Keratinocyte (primary cell): ENCODE measurements at places on chromosomes 2 and 18. TPM values are rescaled to one million over a fixed set of nuclear protein-coding genes. Genes with fewer than 3 reads are reported as not detected.

DNA sequence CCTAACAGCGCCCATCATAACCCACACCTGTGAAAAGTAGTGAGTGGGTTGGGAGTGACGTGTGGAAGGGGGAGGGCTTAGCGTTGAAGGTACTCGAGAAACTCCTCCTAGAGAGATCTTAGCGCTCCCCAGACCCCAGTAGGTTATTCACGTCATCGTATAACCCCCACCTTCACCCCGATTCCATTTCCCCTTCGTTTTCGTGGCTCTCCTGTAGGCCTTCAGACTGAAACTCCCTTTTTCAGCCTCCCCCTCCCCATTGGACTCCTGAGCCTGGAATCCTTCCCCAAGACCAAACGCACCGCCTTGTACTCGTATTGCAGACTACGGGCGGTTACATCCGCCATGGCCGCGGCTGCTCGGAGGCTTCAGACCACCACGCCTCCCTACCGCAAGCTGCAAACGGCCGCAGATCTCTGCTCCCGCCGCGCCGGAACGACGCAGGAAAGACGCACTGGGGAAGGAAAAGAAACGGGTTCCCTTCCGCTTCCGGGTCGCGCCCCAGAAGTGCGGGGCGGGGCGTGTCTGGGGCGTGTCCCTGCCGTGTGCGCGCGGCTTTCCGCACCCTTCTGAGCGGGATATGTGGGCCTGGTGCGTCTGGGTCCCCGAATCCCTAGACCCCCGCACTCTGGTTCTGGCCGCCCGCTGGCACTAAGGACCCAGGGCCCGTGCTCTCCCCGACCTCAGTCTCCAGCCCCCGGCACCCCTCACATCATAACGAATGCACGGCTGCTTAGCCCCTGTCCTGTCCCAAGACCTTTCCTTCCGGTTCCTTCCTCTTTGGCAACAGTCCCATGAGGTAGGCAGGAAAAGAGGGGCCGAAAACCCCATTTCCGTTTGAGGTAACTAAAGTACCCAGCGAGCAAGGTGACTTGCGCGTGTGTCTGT, at the start of gene SNRNP200:
TSS of gene SNRNP200 (minus strand) at position 456 of the 888 bp plus-strand sequence. CDS start at position 347, 109 bp downstream.
- peak within 1 kb of the TSS; percentile 75 for H3K4me3 ChIP-seq
- H3K4me1 ChIP-seq, result peaks cover 13% of the 10 kb centered on the region
- peaks cover 26% of the 10 kb centered on the region for H3K36me3 ChIP-seq

DNA sequence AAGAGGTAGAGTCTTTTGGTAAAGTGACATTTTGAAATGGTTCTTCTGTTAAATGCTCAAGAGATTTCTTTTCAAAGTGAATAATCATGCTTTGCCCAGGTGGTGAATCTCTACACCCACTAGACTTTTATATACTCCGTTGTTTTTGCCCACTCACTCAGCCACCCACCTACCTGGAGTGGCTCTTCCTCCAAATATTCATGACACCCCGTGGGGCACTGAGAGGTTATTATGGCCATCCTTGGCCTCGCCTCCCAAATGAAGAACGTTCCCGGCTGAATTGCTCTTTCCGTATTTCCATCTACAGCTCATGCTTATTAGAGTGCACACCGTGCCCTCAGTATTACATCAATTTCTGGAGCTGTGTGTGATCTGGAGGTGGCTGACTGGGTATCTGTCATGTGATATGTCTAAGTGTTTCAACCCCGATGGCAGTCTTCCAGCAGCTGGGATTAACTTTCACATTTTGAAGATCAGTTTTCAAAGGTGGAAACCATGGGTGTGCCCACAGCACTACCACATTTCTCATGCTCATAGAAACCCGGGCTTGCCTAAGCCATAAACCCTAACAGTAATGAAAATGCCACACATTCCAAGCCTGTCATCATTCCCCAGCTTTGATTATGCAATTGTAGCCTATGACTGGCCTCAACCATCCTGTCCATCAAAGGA, 406.6 kb upstream of the MMADHC start:
- peak overlapping the region; percentile 62 for H3K27ac ChIP-seq
- DNase-seq, result peak; percentile 97
- peaks cover 24% of the 10 kb centered on the region for H3K4me1 ChIP-seq
- no peaks in the 10 kb centered on the region for H3K27me3 ChIP-seq
- no peak overlapping the region for H3K4me3 ChIP-seq

DNA sequence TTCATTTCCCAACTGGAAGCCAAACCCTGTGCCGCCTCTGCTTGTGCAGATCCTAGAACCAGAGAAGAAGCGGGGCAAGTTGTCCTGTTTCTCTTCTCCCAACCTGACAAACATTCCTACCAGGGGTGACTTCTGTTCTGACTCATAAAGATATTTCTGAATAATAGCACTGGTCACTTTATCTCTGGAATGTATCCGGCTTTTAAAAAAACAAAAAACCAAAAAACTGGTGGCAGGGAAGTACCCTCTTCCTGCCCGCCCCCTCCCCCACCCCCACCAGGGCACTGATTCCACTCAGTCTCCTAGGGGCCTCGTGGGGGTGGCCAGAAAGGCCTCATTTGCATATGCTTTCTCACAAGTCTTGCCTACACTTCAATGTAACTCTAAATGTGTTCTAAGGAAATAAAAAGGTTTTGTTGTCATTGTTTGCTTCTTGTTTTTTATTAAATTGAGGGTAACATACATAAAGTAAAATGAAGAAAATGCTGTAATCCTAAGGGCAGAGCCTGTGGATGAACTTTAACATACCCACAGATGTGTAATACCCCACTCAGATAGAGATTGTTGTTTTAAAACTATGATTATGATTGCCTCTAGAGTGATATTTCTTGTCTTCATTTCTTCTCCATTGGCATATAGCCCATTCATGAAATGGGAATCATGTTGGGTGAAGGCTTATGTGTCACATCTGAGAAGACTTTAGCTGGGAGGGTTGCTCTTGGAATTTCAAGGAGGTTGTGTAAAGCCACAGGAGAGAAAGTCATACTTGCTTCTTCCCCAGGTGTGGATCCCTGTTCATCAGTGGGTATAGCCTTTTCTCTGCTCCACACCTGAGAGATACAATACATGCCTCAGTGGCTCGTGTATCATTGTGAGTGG, 5.3 kb upstream of the FOSL2 start:
- no peak overlapping the region for H3K4me3 ChIP-seq
- H3K27me3 ChIP-seq, result no peaks in the 10 kb centered on the region
- H3K4me1 ChIP-seq, result peaks cover 32% of the 10 kb centered on the region
- H3K27ac ChIP-seq, result no peak overlapping the region
- H3K36me3 ChIP-seq, result no peaks in the 10 kb centered on the region

DNA sequence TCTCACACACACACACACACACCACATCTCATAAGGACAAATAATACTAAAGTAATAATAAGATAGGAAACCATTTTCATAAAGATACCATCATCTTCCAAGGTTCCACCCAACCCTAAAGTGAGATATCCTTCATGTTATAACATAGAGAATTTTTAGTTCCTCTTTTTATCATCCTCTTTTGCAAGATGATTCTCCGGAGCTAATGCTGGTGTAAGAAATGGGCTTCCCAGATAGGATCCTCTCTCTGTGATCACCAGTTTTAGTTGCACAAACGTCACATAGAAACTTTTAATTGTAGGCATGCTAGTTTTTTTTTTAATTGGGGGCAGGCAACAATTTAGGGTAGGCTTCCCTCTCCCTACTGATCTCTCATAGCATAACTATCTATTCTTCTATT, 49.6 kb downstream of the ARHGAP25 start:
- H3K4me3 ChIP-seq, result no peak overlapping the region
- H3K4me1 ChIP-seq, result no peaks in the 10 kb centered on the region
- no peaks in the 10 kb centered on the region for H3K27me3 ChIP-seq

GRCh38 chr2:3651691-3652648, 6.0 kb upstream of the ALLC start:
- no peak overlapping the region for H3K27ac ChIP-seq
- H3K4me1 ChIP-seq, result peaks cover 7% of the 10 kb centered on the region
- H3K27me3 ChIP-seq, result peaks cover 7% of the 10 kb centered on the region
- no peak overlapping the region for H3K4me3 ChIP-seq
- H3K36me3 ChIP-seq, result no peaks in the 10 kb centered on the region
- no peak for DNase-seq

GRCh38 chr2:20594957-20595356, 55.9 kb downstream of the HS1BP3 start:
- DNase-seq, result no peak
- no peak overlapping the region for H3K4me3 ChIP-seq
- H3K27me3 ChIP-seq, result no peaks in the 10 kb centered on the region
- no peaks in the 10 kb centered on the region for H3K36me3 ChIP-seq

GRCh38 chr18:38635709-38636430, 1070.3 kb upstream of the CELF4 start:
- H3K27me3 ChIP-seq, result no peaks in the 10 kb centered on the region
- H3K27ac ChIP-seq, result no peak overlapping the region
- H3K4me3 ChIP-seq, result no peak overlapping the region
- H3K36me3 ChIP-seq, result no peaks in the 10 kb centered on the region

- H3K4me3 ChIP-seq, result no peak overlapping the region
- DNase-seq, result no peak
- H3K36me3 ChIP-seq, result no peaks in the 10 kb centered on the region
- no peaks in the 10 kb centered on the region for H3K4me1 ChIP-seq
- H3K27me3 ChIP-seq, result no peaks in the 10 kb centered on the region
Observed at GRCh38 chr18:34077599-34077998, 147.1 kb downstream of the NOL4 start.

- no peaks in the 10 kb centered on the region for H3K27me3 ChIP-seq
- H3K4me3 ChIP-seq, result no peak overlapping the region
- DNase-seq, result no peak
- no peaks in the 10 kb centered on the region for H3K36me3 ChIP-seq
Observed at GRCh38 chr2:11976073-11976472, 229.6 kb downstream of the LPIN1 start.

DNA sequence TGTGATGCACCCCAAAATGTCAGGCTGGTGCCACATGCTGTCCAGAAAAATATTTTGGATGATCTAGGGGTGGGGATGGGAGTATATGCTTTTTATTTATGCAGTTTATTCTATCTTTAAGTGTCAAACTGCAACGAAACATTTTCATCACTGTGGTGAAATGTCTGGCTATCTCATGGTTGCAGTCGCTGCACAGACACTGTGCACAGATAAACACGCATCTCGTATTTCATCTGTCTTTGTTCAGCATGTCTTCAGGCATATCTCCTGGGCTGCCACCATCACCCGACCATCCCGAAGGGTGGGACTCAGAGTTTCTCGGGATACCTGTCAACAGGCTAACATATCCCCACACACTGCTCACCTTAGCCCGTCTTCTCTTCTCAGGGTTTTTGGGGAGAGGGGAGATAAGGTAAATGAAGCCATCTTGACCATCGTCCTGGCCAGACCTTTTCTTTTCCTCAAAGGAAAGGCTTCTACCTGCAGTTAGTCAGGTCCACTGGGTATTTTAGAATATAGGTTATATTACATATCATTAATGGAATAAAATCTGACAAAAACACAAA, 80.7 kb upstream of the NABP1 start:
- no peaks in the 10 kb centered on the region for H3K27me3 ChIP-seq
- DNase-seq, result no peak
- no peaks in the 10 kb centered on the region for H3K36me3 ChIP-seq

DNA sequence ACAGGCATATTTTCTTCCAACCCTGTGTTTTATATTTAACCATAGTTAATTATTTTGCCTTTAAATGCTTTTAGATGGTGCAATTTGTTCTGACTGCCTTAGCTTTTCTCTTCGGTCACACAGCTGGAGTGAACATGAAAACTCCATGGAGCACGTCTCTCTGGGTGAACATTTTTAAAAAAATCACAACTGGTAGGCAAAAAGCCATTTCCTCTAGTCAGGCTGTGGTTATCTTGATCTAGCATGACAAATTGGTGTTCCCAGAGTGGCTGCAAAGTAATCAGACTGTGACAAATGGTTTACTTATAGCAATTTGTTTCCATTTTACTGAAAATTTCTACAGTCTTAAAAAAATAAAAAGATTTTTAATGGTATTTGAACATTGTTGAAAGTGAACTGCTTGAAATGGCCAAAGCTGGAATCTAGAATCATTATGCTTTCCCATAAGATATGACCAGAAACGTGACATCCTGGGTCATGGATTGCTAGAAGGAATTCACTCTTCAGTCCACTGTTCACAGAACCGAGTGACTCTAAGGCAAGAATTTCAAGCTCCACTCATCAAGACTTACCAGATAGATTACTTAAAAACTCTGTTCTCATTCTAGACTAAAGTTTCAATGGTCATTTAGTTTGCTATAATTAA, 703.6 kb downstream of the CPS1 start:
- H3K27ac ChIP-seq, result no peak overlapping the region
- DNase-seq, result no peak
- H3K27me3 ChIP-seq, result no peaks in the 10 kb centered on the region
- H3K36me3 ChIP-seq, result no peaks in the 10 kb centered on the region
- H3K4me1 ChIP-seq, result no peaks in the 10 kb centered on the region

DNA sequence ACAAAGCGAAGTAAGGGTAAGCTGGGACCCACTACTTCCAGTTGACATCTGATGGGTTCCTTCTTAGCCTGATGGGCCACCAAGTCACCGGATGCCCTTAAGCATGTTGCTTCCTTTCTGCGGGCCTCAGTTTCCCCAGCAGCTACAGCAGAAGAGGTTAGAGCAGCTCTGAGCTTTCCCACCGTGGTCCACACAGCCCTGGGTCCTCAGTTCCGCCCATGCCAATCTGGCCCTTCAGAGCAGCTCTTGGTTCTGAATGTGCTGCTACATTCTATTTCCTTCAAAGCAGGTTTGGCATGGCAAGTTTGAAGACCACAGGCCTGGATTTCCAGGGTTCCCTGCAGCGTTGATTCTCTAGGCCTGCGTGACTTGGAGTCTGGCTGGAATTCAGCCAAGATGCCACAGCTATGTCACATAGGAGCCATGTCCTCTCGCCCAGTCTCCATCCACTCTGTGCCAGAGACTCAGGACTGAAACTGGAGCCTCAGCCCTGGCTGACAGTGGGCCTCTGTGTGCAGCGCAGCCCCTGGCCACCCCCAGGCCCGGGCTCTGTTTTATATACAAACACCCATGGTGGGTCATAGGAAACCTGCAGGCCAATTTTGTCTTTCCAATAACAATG, 79.6 kb downstream of the TFCP2L1 start:
- no peaks in the 10 kb centered on the region for H3K27me3 ChIP-seq
- H3K4me1 ChIP-seq, result peaks cover under 1% of the 10 kb centered on the region
- no peaks in the 10 kb centered on the region for H3K36me3 ChIP-seq
- no peak overlapping the region for H3K27ac ChIP-seq
- no peak for DNase-seq
- H3K4me3 ChIP-seq, result no peak overlapping the region

DNA sequence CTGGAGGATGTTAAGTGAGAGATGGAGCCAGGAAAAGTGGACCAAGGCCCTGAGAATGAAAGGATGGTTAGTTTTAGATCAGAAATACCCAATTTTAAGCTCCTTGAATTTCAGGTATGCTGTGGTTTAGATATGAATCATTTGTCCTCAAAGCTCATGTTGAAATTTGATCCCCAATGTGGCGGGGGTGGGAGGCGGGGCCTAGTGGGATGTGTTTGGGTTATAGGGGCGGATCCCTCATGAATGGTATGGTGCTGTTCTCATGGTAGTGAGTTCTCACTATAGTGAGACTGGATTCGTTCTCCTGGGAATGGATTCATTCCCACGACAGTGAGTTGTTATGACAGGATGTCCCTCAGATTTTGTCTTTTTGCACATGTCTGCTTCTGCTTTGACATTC, 11.4 kb downstream of the MYO5B start:
- H3K4me1 ChIP-seq, result peaks cover 7% of the 10 kb centered on the region
- no peak overlapping the region for H3K4me3 ChIP-seq
- no peak for DNase-seq

- DNase-seq, result no peak
- H3K4me3 ChIP-seq, result no peak overlapping the region
- no peaks in the 10 kb centered on the region for H3K27me3 ChIP-seq
- H3K27ac ChIP-seq, result no peak overlapping the region
Observed at GRCh38 chr2:58768715-58769080, 527.6 kb upstream of the FANCL start.

- no peak overlapping the region for H3K27ac ChIP-seq
- no peaks in the 10 kb centered on the region for H3K4me1 ChIP-seq
- H3K4me3 ChIP-seq, result no peak overlapping the region
- DNase-seq, result no peak
- H3K27me3 ChIP-seq, result no peaks in the 10 kb centered on the region
Observed at GRCh38 chr2:106894545-106894944, 8.6 kb upstream of the ST6GAL2 start.

Gene HRH4
- 0.01 to 0.15 TPM (median 0.03 TPM) in 3 replicates for polyA plus RNA-seq

Gene GPR39
- 4.7 to 9.1 TPM (median 4.9 TPM) in 3 replicates for polyA plus RNA-seq

Gene LBH
- 0.83 to 2.2 TPM (median 1.4 TPM) in 3 replicates for polyA plus RNA-seq
